Kidney glomerular epithelial cell (primary cell): ENCODE measurements at places on chromosomes 3 and 15.
A peak's percentile ranks its signal among the peaks of the same experiment; 100 is the strongest.

DNA sequence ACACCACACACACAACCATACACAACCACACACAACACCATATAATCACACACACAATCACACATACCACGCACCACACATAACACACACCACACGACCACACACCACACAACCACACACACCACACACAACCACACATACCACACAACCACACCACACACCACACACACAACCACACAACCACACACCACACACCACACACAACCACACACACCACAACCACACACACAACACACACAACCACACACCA is 24.2 kb downstream of the CPN2 start:
- no peak for DNase-seq

- no peak for DNase-seq
Measured at GRCh38 chr3:119257654-119258410, 17.2 kb upstream of the B4GALT4 start.

GRCh38 chr15:91552555-91552954 is 301.0 kb upstream of the SLCO3A1 start:
- no peak for DNase-seq

DNA sequence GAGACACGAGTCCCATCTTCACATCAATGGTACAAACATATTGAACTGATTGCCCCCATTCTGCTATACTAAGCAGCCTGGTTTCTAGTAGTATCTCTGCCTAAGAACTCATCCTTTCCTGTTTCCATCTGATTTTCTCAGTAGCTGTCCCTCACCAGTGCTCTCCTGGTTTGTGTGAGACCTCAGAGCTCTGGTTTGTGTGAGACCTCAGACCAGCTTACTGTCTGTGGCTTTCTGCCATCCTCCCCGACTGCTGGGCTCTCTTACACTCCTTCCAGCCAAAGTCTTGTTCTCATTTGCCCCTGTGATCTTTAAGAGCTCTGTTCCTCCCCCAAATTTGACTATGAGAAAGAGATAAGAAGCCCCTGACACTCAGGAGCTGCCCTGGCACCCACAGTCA is 41.1 kb upstream of the NEDD4 start:
- no peak for DNase-seq

- DNase-seq: no peak
Measured at GRCh38 chr3:183131186-183131725, 31.3 kb downstream of the LAMP3 start.

GRCh38 chr3:142944342-142944741 is 19.1 kb downstream of the PAQR9 start:
- DNase-seq: no peak

- no peak for DNase-seq
Measured at GRCh38 chr3:193688834-193689714, 96.1 kb downstream of the OPA1 start.

DNA sequence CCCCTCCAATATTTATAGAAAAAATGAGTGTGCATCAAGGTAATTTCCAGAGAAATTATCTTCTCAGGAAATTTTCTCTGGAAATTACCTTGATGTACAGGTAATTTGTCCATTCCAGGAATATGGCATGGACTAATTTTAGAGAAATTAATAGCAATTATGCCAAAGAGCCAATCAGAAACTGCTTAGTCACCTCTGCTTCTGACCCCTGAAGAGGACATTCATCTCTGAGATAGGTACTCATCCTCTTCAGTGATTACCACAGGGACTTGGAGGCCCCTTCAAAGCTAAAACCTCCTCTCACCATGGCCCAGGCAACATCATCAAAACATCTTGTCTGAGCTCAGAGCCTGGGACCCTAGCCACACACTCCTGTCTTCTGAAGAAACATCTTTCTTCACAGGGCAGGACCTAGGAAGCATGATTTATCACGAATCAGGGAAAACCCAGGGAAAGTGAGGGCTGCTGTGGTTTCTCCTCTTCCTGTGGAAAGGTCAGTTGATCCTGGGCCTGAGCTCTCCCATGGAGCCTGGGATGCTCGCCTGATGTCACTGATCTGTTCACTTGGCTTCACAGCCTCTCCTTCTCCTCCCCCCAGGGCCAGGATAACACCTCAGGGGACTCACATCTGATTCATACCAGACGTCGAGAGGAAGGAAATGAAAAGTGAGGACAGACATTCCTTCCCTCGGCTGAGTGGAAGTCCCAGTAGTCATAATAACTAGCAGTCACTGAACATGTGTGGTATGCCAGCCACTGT is 210.5 kb downstream of the DTWD1 start:
- DNase-seq: peak; percentile 46

- peak; percentile 34 for DNase-seq
Measured at GRCh38 chr3:188421151-188421821, 267.3 kb downstream of the LPP start.

GRCh38 chr3:54123776-54124196 is 1.4 kb downstream of the CACNA2D3 start:
- peak; percentile 12 for DNase-seq

GRCh38 chr15:65431731-65432130 is 9.0 kb upstream of the IGDCC4 start:
- no peak for DNase-seq

DNA sequence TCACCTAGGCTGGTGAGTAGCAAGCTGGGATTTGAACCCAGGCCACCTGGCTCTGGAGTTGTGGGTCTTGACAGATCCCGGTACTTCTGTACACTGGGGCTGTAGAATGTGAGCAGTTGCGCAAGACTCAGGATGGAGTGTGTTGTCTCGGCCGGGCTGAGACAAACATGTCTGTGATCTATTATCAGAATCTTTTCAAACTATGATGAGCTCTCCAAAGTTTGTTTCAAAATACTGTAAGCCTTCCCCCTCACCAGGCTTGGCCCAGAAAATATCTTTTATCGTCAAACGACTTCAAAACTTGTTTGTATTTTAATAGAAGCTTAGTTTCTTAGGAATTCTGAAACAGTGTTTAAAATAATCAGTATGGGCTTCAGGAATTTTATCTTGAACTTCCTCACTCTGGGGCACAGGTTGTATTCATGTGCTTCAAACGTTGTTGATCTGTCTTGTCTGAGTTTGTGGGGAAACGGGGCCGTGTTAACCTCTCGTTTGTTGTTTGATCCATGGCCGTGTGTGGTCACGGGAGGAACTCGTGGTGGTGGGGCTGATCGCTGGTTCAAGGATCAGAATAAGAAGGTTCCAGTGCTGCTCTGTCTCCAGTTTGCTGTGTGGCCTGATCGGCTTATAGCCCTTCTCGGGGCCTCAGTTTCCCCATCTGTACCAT is 40.3 kb upstream of the TFRC start:
- DNase-seq: no peak

DNA sequence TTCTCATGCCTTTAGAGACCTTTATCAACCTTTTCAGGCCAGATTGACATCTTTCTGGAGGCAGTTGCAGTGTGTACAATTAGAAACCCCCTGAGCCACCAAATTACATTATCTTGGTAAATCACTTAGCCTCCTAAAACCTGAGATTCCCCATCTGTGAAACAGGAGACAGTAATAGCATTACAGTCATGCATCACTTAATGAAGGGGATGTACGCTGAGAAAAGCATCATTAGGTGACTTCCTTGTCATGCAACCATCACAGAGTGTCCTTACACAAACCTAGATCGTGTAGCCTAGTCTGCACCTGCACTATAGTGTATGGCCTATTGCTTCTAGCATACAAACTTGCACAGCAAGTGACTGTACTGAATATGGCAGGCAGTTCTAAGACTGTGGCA is 400.8 kb upstream of the CNTN3 start:
- no peak for DNase-seq

- no peak for DNase-seq
Measured at GRCh38 chr3:71303627-71304200, 279.8 kb downstream of the FOXP1 start.

DNA sequence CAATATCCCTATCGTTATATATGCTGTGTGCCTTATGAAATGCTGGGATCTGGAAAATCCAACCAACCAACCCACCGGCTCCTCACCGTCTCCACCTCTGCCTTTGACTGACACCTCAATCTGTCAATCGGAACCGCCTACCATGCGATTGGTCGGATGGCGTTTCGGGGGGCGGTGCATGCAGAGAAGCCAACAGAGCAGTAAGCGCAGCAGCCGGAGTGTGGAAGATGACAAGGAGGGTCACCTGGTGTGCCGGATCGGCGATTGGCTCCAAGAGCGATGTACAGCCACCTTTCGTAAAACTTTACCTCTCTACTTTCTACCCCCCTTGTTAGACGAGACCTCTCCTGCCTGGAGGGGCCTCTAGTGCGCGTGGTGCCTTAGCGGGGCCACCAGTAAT is 6.3 kb downstream of the CLK3 start:
- no peak for DNase-seq

DNA sequence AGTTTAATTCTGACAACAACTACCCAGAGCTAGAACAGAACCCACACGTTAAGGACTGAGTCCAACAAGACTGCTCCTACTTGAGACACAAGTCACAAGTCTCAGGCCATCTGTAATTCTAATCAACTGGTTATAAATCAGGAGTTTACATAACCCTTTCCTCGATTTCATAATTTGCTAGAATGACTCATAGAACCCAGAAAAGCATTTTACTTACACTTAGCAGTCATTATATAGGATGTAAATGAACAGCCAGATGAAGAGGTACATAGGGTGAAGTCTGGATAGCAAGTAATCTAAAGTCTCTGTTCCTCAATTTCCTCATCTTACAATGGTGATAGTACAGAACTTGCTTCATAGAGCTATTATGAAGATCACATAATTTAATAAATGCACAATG is 1018.2 kb downstream of the DIPK2A start:
- no peak for DNase-seq

GRCh38 chr3:126358816-126359181 is 1.6 kb upstream of the KLF15 start:
- no peak for DNase-seq

DNA sequence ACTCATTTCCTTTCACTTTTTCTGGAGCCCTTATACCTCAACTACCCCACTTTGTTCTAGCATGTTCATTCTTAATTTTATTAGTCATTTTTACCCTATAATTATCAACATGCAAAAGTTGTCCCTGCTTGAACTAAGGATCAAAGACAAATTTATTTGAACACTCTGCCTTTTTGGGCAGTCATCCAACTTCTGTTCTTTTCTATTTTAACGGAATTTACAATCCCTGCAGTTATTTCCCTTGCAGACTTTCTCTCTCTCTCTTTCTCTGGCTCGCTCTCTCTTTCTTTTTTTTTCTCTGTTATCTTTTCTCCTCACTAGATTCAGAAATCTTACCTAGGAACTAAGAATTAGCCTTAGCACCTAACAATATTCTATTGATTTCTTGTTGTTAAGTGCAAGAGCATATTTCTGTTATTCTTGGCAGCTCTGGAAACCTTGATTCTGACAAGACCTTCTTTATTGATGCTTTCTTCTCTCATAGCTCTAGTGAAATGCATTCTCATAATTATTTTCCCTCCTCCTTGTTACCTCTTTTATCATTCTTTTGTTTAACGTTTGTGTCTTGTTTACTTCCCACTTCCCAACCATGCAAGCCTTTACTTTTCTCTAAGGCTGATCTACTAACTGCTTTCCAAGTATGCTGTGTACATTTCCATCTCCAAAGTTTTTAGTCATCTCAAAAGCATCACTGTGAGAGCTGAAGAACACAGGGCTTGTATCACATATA is 951.6 kb downstream of the DIPK2A start:
- no peak for DNase-seq

DNA sequence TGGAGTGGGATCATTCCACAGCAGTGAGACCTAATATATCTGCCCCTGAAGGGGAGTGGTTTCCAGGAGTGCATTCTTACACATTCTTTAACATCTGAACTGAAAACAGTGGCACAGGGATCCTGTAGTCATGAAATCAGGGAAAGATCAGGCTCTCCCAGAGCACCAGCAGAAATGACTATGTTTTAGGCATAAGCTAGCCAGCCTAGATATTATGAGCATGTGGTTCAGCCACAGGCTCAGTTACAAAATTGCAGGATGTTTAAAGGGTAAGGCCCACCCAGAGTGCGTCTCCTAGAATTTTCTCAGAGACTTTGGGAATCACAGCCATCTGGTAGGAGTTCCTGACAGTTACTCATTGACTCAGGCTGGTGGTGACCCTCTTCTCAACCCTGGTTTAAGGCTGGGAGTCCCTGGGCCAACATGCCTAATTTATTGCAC is 20.9 kb downstream of the FSTL1 start:
- DNase-seq: no peak

GRCh38 chr3:178255315-178255714 is 280.9 kb upstream of the KCNMB2 start:
- no peak for DNase-seq

DNA sequence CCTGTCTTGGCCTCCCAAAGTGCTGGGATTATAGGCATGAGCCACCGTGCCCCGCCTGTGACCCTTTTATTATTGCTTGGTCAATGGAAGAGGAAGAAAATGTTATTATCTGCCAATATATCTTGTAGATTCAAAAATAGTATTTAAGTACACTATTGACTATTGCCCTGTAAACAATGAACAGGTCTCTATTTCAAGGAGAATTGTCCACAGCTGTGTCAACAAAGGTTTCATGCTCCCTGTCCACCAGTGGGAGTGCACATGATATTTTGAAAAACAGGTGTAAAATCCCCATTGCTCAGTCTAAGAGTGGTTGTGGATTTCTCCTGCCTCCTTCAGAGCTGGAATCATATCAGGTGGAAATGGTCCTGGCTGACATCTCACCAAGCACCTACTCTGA is 36.5 kb upstream of the IGF1R start:
- DNase-seq: no peak

- no peak for DNase-seq
Measured at GRCh38 chr15:27742751-27743477, 356.2 kb downstream of the OCA2 start.

- no peak for DNase-seq
Measured at GRCh38 chr15:66412220-66412619, 25.5 kb downstream of the MAP2K1 start.

- no peak for DNase-seq
Measured at GRCh38 chr15:22950256-22950990, 29.7 kb downstream of the CYFIP1 start.

- no peak for DNase-seq
Measured at GRCh38 chr3:192303235-192303634, 424.1 kb downstream of the FGF12 start.

GRCh38 chr3:179455954-179456353 is 4.7 kb upstream of the GNB4 start:
- DNase-seq: no peak

DNA sequence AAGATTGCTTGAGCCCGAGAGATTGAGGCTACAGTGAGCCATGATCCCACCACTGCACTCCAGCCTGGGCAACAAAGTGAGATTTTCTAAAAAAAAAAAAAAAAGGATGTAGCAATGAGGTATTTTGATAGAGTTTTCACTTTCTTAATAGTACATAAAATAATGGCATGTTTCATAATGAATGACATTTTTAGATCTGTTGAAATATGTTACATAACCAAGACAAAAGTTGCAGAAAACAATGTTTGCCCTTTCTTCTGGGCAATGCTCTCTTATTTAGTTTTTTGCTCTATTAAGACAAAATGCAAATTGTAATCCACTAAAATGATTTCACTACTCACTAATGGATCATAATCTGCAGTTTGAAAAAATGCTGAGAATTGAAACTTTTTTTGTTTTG is 4.4 kb upstream of the MAPK6 start:
- DNase-seq: no peak
